Hippocampal formation (tissue), 2 donors: ENCODE measurements at places on chromosomes 7 and 10.

- DNase-seq = no peak
Observed at GRCh38 chr7:157552295-157552993, 215.6 kb downstream of the DNAJB6 start.

- no peak for DNase-seq
Observed at GRCh38 chr7:12257582-12257981, 46.5 kb downstream of the TMEM106B start.

GRCh38 chr7:112071856-112072255 lies 134.3 kb downstream of the DOCK4 start:
- DNase-seq = no peak

DNA sequence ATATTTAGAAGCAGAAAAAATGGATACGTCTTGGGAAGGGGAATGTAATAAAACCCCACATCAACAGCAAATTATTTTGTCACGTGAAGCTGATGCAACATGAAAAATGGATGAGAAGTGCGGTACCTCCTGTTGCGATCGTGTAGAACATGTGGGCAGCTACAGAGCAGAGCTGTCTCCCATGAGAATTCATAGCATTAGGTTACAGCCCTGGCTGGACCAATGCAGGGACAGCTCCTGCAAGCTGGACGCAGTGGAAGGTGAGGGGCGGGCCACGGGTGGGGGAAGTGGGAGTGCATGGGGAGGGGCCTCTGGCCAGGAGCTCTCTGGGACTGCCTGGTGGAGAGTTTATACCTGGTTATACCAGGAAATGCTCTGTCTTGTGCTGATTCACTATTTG lies 120.3 kb downstream of the GATA3 start:
- DNase-seq = no peak

- DNase-seq = no peak
Observed at GRCh38 chr10:30759423-30759822, 129.9 kb upstream of the LYZL2 start.

GRCh38 chr10:103498936-103499638 lies 5.6 kb downstream of the NEURL1 start:
- DNase-seq = no peak

GRCh38 chr7:138477081-138477578 lies 17.1 kb downstream of the TRIM24 start:
- DNase-seq = no peak
